ENCODE measurements at places on chromosomes 13 and 19.
A peak's percentile ranks its signal among the peaks of the same experiment; 100 is the strongest.

DNA sequence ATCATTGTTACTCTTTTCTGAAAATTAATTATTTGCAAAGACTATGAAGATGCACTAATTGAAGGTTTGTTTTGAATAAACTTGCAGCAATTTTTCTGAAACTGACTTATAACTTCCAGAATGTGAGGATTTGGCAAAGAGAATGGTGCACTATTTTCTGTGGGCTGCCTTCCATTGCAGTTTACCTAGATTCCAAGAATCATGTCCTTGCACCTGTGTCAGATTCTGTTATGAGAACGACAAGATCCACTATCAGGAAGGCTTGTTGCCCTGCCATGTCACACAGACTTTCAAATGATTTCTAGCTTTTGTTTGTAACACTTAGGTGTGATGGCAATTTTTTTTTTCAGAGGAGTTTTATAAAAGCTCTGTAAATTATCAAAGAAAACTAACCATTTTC, 5.6 kb upstream of the SLAIN1 start:
- H3K4me3 ChIP-seq: no peak overlapping the region
- H3K27me3 ChIP-seq: no peaks in the 10 kb centered on the region
- DNase-seq: no peak

- H3K36me3 ChIP-seq: no peaks in the 10 kb centered on the region
- peak overlapping the region; percentile 27 for H3K27ac ChIP-seq
- H3K4me3 ChIP-seq: peak overlapping the region; percentile 64
- no peak for DNase-seq
- peaks cover 41% of the 10 kb centered on the region for H3K27me3 ChIP-seq
- H3K4me1 ChIP-seq: peaks cover 42% of the 10 kb centered on the region
Observed at GRCh38 chr13:95642028-95642621, 2.4 kb downstream of the DZIP1 start.

GRCh38 chr13:110352735-110353134, 45.7 kb downstream of the COL4A2 start:
- no peak for DNase-seq
- H3K36me3 ChIP-seq: no peaks in the 10 kb centered on the region
- no peaks in the 10 kb centered on the region for H3K27me3 ChIP-seq

GRCh38 chr13:50616101-50616500, 227.4 kb downstream of the DLEU7 start:
- no peaks in the 10 kb centered on the region for H3K36me3 ChIP-seq
- H3K4me3 ChIP-seq: no peak overlapping the region
- peaks cover 3% of the 10 kb centered on the region for H3K4me1 ChIP-seq
- no peaks in the 10 kb centered on the region for H3K27me3 ChIP-seq
- DNase-seq: no peak

GRCh38 chr13:90933097-90933826, 414.2 kb upstream of the MIR17HG start:
- no peak for DNase-seq
- H3K4me1 ChIP-seq: no peaks in the 10 kb centered on the region
- no peaks in the 10 kb centered on the region for H3K36me3 ChIP-seq
- no peaks in the 10 kb centered on the region for H3K27me3 ChIP-seq
- H3K27ac ChIP-seq: no peak overlapping the region

DNA sequence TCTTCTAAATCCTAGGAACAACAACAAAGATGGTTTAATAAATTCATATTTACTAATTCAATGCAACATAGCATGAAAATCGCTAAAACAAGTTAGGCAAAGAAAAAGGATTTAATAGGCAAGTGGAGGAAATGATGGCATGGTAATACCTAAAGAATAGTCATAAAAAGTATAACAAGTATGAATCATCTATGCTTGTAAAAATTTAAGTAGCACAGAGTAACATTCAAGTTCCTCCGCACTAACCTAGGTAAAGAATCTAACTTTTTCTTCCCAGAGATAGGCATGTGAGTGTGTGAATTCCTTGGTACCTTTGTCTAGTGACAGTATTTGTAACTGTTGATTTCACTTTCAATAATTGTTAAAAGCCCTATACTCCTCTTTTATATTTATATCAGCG, 42.6 kb downstream of the RCBTB2 start:
- DNase-seq: no peak
- no peak overlapping the region for H3K4me3 ChIP-seq
- H3K4me1 ChIP-seq: peaks cover 3% of the 10 kb centered on the region
- peak overlapping the region; percentile 69 for H3K27ac ChIP-seq
- H3K36me3 ChIP-seq: peaks cover 16% of the 10 kb centered on the region
- H3K27me3 ChIP-seq: no peaks in the 10 kb centered on the region

- no peaks in the 10 kb centered on the region for H3K27me3 ChIP-seq
- H3K27ac ChIP-seq: no peak overlapping the region
- DNase-seq: no peak
- no peak overlapping the region for H3K4me3 ChIP-seq
Observed at GRCh38 chr13:113357529-113357928, 6.4 kb downstream of the GRTP1 start.

- H3K27ac ChIP-seq: peak overlapping the region; percentile 88
- no peak overlapping the region for H3K4me3 ChIP-seq
- DNase-seq: no peak
- no peaks in the 10 kb centered on the region for H3K27me3 ChIP-seq
Observed at GRCh38 chr19:40416918-40417642, 3.9 kb upstream of the PRX start.

- peaks cover 57% of the 10 kb centered on the region for H3K4me1 ChIP-seq
- H3K27me3 ChIP-seq: peaks cover 35% of the 10 kb centered on the region
- peaks cover 45% of the 10 kb centered on the region for H3K36me3 ChIP-seq
- no peak for DNase-seq
Observed at GRCh38 chr19:49689133-49690078, at the start of gene ADM5. TSS of gene ADM5 (plus strand) at chr19:49689594. CDS start at chr19:49689838, 244 bp downstream.

DNA sequence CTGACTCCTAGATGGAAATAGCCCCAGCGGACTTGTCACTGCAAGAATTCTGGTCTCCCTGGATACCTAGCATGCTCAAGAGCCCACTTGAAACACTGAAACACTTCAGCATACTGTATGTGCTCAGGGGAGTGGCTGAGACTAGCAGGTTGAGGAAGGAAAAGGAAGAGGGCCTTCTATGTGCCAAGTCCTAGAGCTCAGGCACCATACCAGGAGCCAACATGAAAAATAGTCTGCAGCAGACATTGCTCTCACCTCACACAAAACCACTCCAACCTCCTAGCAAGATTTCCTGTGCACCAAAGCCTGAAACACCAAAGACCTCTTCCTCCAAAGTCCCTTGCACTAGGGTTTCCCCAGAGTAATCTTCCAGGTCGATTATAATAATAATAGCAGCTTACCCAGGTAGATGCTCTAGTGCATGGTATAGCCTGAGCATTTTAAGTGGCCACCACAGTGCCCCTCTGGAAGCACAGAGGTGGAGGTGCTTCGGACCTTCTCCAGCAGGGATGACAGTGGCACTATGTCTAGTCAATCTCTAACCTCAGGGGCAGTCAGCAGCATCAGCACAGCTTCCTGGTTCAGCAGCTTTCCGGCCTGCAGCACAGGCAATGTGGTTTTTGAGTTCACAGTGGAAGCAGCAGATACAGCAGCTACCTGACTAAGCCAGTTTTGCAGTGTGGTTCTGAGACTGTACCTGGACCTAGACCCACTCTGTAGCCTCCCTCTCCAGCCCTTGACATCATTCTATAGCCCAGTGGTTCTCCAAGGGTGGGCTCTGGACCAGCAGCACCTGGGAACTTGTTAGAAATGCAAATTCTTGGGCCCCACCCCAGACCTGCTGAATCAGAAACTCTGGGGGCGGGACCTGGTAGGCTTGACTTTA, 45.6 kb upstream of the UBE2L5 start:
- peak; percentile 16 for DNase-seq
- no peaks in the 10 kb centered on the region for H3K27me3 ChIP-seq
- H3K27ac ChIP-seq: peak overlapping the region; percentile 56
- peaks cover 9% of the 10 kb centered on the region for H3K4me1 ChIP-seq
- no peaks in the 10 kb centered on the region for H3K36me3 ChIP-seq

GRCh38 chr19:50728084-50728737, 5.0 kb downstream of the CLEC11A start:
- peaks cover 37% of the 10 kb centered on the region for H3K4me1 ChIP-seq
- DNase-seq: no peak

- peak overlapping the region; percentile 84 for H3K27ac ChIP-seq
- H3K36me3 ChIP-seq: no peaks in the 10 kb centered on the region
- DNase-seq: no peak
- H3K4me1 ChIP-seq: peaks cover 19% of the 10 kb centered on the region
- H3K27me3 ChIP-seq: no peaks in the 10 kb centered on the region
- peak overlapping the region; percentile 40 for H3K4me3 ChIP-seq
Observed at GRCh38 chr13:48220981-48221685, 11.9 kb upstream of the ITM2B start.

GRCh38 chr19:31589109-31589508, 239.9 kb upstream of the TSHZ3 start:
- no peak overlapping the region for H3K27ac ChIP-seq
- H3K4me1 ChIP-seq: no peaks in the 10 kb centered on the region
- no peak overlapping the region for H3K4me3 ChIP-seq
- H3K36me3 ChIP-seq: no peaks in the 10 kb centered on the region

DNA sequence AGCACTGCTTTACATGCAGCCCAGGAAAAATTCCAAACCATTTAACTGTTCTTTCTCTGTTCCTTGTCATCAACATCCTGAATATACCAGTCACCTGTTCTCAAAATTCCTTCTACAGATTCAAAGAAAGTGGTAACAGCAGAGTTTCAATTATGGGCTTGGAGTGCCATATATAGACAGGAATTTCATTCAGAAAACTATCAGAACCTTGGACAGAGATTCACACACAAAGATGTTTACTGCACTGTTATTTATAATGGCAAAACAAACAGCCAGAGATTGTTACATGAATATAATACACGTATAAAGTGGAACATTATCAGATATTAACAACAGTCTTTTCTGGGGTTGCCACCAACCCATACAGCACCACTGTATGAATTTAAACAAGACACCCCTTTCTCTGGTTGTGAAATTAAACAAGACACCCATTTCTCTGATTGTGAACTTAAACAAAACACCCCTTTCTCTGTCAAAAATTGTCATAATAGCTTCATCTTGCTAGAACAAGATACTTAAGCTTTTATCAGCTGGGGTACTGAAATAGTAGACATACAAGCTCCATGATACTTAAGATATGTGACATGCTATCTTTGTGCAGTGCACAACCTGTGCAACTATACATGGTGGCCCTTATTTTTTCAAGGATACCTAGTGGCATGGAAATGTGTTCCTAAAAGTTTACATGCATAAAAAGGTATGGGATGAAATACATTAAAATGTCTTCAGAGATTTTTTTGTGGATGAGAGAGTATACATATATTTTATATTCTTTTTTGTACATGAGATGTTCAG, 12.6 kb downstream of the CACNA1A start:
- H3K4me1 ChIP-seq: no peaks in the 10 kb centered on the region
- no peaks in the 10 kb centered on the region for H3K27me3 ChIP-seq
- H3K36me3 ChIP-seq: no peaks in the 10 kb centered on the region

GRCh38 chr13:46387064-46387851, at the start of gene RUBCNL:
TSS of gene RUBCNL (minus strand) at chr13:46387252. CDS start at chr13:46372475, 14,777 bp downstream.
- H3K27me3 ChIP-seq: no peaks in the 10 kb centered on the region
- DNase-seq: no peak
- H3K36me3 ChIP-seq: no peaks in the 10 kb centered on the region
- peak within 1 kb of the TSS; percentile 33 for H3K4me3 ChIP-seq

DNA sequence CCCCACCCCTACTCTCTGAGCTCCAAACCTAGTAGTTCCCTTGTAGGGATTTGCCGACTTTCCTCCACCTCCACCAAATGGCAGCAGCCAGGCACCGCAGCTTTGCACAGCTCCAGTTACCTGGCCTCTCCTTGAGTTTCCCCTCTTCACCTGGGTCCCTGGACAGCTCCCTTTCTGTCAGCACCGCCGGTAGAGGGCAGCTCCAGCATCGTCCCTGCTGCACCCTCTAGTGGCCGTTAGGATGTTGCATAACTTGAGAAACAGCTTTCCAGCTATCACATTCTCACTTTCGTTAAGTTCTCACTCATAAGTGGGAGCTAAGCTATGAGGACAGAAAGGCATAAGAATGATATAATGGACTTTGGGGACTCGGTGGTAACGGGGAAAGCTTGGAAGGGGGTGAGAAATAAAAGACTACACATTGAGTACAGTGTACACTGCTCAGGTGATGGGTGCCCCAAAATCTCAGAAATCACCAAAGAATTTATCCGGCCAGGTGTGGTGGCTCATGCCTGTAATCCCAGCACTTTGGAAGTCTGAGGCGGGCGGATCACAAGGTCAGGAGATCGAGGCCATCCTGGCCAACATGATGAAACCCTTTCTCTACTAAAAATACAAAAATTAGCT, 60.4 kb upstream of the OLFM4 start:
- H3K27ac ChIP-seq: no peak overlapping the region
- H3K4me1 ChIP-seq: no peaks in the 10 kb centered on the region
- H3K36me3 ChIP-seq: no peaks in the 10 kb centered on the region
- no peak overlapping the region for H3K4me3 ChIP-seq
- no peaks in the 10 kb centered on the region for H3K27me3 ChIP-seq

DNA sequence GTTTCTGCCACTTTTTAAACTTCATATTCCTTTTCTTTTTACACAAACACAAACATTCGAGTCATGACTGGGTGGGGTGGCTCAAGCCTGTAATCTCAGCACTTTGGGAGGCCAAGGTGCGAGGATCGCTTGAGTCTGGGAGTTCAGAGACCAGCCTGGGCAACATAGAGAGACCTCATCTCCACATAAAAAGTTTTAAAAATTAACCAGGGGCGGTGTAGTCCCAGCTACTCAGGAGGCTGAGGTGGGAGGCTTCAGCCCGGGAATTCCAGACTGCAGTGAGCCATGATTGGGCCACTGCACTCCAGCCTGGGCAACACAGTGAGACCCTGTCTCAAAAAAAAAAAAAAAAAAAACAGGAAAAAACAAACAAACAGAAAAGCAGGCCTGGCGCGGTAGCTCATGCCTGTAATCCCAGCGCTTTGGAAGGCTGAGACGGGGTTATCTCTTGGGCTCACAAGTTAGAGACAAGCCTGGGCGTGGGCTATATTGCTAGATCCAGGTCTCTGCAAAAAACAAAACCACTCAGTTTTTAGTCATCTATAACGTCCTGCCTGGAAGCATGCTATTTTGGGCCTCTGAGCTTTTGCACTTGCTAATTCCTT, 583 bp upstream of the BAX start:
- no peaks in the 10 kb centered on the region for H3K27me3 ChIP-seq
- H3K27ac ChIP-seq: peak overlapping the region; percentile 88
- H3K4me3 ChIP-seq: peak overlapping the region; percentile 88
- peaks cover 22% of the 10 kb centered on the region for H3K4me1 ChIP-seq
- DNase-seq: no peak

DNA sequence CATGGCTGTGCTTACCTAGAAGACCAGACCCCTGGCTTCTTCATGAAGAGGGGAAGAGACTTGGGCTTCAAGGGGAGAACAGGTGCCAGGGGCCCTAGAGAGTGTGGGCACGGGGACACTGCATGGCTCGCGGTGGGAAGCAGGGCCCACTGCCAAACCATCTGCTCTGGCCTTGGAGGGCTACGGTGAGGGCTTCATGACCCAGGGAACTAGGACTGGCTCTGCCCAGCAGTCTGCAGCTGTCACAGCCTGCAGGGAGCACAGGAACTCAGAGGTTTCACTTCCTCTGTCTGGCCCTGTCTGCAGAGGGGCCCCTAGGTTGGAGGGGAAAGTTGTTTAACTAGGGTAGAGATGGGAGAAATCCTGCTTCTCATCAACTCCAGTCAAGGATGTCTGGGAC, 4.3 kb downstream of the ERCC1 start:
- no peak overlapping the region for H3K27ac ChIP-seq
- H3K4me3 ChIP-seq: no peak overlapping the region
- H3K4me1 ChIP-seq: peaks cover 16% of the 10 kb centered on the region

Measured in esophagus squamous epithelium (tissue), 5 donors.